Amniotic stem cell (primary cell): ENCODE measurements at places on chromosomes 5 and 9.

GRCh38 chr9:84929068-84929467 lies 259.5 kb downstream of the NTRK2 start:
- no peak for DNase-seq

DNA sequence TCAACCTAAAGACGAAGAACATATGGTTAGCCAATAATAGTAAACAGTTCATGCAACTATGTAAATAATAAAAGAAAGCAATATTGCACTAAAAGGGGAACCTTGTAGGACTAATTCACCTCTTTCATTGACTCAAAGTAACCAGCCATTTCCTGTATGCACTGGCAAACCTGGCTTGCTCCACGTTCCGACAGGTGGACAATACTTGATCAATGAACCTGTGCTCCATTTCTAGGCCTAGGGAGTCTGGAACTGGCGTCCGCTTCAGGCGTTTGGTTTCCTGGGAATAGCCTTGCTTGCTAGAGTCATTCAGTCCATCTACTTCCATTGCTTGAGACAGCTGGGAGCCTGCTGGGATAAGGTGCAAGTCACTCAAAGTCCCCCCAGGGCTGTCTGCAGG lies 41.6 kb downstream of the PTAR1 start:
- no peak for DNase-seq

GRCh38 chr5:157544623-157544989 lies 31.0 kb downstream of the ADAM19 start:
- no peak for DNase-seq

DNA sequence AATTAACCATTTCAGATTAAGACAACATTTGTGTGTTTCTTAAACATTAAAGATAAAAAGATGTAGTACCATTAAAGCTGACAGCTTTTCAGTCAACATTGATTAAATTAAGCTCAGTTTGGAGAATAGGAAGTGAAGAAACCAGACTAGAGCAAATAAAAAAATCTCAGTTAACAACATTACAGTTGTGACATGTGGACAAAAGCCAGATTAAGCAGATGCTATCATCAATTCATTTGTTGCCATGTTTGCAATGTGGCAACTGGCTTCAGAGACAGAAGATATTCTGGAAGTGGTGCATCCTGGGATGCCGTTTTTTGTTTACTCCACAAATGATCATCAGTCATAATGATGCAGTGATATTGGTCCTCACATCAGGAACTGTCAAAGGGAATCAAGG lies 70.3 kb upstream of the CNTLN start:
- DNase-seq = no peak

- no peak for DNase-seq
These were observed 69.6 kb upstream of the TGFBR1 start for GRCh38 chr9:99035313-99035712.

DNA sequence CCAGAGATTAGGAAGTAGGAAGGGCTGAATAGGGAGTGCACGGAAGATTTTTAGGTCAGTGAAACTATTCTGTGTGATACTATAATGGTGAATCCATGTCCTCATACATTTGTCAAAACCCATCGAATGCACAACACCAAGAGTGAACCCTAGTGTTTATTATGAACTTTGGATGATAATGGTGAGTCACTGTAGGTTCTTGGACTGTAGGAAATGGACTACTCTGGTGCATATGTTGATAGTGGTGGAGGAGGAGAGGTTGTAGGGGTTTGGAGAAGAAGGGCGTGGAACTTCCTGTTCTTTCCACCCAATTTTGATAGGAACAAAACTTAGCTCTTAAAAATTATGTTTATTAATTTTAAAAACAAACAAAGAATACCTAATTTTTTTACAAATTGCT lies 14.3 kb downstream of the CTSL start:
- DNase-seq = no peak

DNA sequence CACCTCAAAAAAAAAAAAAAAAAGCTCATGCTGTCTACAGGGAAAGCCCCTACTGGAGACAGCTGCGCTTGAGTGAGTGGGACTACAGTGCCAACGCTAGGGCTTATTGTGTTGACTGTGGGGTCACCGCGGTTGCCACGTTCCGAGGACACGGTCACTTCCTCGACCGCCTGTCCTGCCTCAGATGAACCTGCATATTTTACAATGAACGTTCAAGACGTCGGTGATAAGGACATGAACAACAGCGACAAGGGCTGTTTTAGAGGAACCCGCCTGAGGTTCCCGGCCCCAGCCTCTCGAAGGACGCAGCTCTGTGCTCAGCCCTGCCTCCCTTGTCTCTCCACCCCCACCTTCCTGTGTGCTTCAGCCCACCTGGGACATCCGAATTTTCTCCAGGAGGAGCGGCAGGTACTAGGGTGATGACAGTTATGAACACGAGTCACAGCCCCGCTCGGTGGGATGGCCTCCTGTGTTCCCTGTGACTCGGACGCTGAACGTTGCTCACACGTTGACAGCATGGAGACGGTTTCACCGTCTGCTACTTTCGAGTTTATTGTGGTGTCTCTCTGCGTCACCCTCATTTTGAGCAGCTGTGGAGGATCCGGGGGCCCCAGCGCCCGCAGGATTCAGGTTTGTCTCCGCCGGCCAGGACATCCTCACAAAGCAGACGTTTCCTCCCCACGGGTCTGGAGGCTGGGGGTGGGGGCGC lies 11.3 kb upstream of the DIPK1B start:
- no peak for DNase-seq

- DNase-seq = no peak
These were observed 111.2 kb downstream of the EDIL3 start for GRCh38 chr5:84273517-84273883.

DNA sequence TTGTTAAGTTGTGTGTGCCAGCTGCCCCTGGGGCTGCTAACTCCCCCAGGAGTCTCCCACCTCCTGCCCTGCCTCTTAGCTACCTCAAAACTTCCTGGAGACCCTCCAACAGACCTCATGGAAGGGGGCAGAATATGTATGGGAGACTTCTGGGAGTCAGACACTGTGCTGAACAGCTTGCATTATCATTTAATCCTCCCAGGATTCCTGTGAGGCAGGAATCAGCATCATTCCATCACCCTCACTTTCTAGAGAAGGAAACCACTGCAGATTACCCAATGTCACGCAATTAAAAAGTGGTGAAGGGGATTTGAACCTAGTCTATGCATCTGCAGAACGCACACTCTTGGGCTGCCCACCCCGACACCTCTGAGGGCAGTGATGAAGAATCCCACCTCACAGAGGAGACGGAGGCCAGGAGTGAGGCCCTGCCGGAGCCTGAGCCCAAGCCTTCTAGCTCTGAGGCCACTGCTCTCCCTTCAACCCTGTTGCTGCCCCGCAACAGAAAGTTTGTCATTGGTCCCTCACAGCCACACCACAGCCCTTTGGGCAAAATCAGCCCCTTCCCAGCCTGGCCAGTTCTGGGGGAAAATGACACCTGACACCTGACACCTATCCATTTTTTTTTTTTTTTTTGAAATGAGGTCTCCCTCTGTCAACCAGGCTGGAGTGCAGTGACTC lies 30.3 kb upstream of the IL17B start:
- DNase-seq = no peak

DNA sequence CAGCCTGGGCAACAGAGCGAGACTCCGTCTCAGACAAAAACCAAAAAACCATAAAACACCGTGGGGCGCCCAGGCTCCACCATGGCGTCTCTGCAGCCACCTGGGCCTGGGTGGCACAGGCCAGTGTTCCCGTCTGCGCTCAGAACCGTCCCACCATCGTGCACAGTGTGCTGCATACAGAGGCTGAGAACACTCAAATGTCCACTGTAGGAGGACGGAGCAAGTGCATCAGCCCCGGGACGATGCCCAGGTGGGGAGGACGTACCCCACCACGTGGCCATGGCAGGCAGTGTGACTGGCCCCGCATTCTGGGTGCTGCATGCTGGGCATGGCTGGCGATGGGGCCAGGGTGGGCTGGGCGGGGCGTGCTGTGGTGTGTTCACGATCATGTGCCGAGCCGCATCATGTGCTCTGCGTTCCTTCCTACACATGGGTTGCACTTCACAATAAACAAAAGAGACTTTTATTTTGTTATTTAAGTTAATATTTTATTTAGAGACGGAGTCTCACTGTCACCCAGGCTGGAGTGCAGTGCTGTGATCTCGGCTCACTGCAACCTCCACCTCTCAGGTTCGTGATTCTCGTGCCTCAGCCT lies 37.8 kb downstream of the EXD3 start:
- DNase-seq = no peak

DNA sequence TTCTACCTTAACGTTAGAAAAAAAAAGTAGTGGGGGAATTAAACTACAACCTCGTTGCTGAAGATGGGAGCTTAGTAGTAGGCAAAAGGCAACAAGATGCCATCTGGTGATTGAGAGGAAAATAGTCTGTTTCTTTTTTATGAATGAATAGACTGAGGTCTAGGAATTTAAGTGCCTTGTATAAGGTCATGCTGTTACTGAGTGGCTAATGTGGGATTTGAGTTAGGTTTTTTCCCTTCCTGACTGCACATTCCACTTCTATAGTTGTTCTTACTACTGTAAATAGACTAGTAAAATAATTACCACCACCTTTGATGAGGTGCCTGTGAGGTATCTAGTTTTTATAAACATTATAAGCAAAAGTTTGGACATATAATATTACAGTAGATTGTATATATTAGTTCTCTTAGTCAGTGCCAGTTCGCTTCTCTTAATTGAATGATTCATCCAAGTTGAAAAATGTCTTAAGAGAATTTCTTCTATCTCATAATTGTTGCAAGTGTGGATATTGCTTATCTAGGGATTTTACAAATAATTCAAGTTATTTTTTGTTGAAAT lies 19.1 kb downstream of the FSD1L start:
- DNase-seq = no peak
